ENCODE measurements at places on chromosomes 4 and X.

DNA sequence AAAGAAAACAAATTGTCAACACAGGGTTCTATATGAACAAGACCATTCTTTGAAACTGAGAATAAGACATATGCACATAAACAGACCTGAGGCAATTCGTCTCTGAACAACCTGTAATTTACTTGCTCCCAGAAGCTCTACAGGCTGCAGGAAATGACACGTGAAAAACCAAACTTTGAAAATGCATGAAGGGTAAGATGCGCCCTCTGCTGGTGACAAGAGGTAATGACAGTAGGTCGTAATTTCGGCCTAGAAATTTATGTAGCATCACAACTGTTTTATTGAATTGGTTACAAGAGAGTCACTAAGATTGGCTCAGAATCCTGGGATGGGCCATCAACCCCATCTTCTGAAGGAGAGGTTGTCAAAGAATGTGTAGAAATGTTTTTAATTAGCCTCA, 276.5 kb downstream of the PPP4R3C start:
- no peak for DNase-seq

DNA sequence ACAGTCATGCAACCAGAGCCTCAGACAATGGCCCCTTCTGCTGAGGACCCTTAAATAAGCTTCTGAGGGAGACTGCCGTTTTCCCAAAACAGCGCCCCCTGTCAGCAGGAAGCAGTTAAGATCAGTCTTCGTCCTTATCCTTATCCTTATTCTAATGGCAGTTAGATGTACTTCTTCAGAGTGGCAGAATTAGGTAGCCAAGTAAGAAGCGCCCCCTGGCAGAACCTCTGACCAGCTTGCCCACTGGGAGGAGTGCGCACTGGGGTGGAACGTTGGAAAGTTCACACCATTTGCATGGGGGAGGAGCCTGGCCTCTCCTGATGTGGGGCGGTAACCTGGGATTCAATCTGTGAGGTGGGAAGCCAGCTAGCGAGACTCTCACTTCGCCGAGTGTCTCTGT, 133.6 kb upstream of the QRFPR start:
- no peak for DNase-seq

DNA sequence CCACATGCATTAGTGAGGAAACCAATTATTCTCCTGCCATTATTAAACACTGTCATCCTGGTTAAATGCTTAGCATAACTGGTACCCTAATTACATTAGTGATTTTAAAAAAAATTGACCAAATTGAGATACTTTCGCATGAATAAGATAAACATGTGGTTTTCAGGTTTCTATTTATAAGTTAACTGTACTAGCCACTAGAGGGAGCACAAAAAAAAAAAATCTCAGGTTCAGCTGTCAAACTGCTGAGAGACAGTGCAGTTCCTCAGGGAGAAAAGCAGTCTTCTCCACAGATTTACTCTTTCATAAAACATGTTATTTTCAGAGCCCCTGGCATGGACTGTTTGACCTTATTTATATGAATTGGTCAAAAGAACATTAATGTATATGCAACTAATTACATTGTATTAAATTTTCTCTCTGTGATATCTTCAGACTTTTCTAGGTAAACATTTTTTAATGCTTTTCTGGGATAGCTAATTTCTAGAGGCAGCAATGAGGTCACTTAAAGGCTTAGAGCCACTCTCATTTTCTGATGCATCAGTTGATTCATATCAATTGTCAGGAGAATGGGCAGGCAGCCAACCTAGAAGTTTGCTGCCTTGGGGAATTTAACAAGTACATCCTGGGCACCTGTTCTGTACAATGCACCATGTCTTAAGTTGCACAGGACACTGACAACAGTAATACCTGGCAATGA, 167.5 kb downstream of the CDS1 start:
- DNase-seq = no peak

DNA sequence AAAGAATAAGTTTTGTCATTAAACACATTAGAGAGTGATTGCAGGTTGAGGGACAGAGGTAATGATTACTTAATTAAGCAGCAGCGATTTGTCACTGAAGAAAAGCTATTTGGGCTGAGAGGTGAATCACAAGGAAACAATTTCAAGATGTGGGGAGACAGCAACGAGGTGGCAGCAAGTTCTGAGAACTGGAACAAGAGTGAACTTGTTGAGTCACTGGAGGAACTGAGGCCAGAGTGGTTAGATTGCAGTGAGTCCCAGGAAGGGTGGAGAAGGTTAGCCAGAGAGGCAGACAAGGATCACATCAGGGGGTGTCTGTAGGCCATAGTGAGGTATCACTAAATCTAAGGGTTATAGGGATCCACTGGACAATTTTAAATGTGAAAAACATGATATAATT, 57.9 kb upstream of the TMPRSS11A start:
- DNase-seq = no peak

- DNase-seq = no peak
Observed at GRCh38 chr4:176013476-176014247, 52.0 kb upstream of the WDR17 start.

DNA sequence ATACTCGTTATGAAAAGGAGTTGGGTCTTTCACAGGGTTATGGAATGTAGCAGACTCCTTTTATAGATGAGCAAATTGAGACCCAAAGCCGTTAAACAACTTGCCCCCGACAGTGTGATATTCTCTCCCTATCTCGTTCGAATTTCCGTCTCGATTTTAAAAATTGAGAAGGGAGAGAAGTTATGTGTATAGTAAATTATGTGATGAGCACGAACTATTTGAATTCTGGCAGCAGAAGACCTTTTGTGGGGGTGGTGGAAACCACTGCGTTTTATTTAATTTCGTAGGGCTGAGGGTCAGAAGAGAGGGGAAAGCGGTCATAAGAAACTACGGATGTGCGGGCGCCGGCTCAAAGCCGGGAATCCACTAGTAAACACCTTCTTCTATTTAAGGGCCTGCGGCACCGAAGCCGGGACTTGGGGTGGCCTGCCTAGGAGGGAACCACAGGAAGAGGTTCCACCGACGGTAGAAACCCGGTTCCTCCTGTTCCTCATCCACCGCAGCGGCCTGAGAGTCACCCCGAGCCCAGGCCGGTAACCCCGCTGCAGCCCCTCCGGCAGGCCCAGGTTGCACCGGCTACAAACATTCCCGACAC, 1.5 kb upstream of the DDX3X start:
- no peak for DNase-seq

DNA sequence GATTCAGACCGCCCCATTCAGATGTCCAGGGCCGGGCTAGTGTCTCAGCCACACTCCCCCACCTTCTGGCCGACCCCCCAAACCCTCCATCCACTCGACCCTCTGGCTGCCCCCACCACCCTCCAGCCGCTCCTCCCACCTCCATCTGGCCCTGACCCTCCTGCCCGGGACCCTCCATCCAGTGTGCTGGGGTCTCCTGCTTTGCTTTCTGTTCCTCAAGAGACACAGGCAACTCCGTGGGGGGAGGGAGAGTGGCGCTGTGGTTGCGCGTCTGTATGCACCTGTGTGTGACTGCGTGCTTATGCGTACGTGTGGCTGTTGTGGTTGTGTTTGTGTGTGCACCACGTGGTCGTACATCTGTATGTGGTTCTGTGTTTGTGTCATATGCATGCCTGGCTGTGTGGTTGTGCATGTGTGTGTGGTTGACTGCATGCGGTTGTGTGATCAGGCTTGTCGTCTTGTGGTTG, 33.3 kb downstream of the CPLX1 start:
- no peak for DNase-seq

DNA sequence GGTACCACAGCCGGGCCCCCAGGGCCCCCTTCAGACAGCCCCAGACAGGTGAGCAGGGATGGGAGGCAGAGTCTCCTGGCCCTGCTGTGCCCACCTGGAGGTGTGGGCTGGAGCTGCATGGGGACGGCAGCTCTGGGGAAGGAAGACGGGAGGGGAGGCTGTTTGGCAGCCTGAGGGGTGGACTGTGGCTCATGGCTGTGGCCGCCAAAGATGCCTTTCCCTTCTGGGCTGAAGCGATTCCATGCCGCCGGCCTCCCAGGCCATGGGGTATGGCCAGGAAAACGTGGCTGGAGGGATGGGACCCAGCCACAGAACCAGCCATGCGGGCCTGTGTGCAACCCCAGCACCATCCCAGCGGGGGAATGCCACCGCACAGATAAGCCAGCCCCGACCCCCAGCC, 65.7 kb downstream of the FAM53A start:
- no peak for DNase-seq

GRCh38 chr4:155173371-155173770, 35.1 kb upstream of the NPY2R start:
- DNase-seq = no peak

DNA sequence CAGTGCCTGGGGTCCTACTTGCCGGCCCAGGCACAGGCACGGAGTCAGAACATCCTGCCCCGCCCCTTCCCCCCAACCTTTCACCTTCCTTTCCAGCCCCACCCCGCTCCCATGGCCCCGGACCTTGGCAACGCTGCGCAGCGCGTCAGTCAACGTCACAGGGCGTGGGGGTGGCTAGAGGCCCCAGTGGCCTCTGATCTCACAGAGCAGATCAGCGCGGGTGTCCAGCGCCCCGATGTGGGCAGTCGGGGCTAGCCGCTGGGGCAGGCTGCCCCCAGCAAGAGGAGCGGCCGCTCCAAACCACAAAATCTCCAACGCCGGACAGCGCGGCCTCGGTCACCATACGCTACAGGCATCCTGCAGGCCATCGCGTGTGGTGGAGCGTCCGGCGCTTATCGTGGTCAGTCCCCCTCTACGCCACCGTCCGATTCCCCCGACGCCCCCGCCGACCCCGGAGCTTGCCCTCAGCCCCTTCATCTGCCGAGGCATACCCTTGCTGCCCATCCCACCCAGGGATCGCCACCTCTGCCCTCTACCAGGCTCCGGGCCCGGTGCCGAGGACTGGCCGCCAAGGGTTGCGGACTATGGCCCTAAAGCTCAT, 69.6 kb upstream of the APOOL start:
- DNase-seq = no peak

DNA sequence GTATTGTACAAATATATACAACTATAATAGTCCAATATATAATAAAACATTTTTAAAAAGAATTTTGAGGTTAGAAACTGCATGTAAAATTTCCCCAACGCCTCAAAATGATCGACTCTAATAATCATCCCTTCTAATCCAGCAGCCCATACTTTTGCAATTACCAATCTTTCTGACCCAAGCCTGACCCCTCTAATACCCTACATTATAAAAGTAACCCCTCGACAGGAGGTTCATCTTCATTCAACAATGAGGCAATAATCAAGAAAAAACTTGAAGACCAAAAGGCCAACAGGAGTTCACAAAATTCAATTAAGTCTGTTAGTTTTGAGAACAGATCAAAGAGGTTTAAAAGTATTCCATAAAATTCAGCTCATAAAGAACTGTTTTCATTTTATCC, 393.5 kb downstream of the GPM6A start:
- no peak for DNase-seq

DNA sequence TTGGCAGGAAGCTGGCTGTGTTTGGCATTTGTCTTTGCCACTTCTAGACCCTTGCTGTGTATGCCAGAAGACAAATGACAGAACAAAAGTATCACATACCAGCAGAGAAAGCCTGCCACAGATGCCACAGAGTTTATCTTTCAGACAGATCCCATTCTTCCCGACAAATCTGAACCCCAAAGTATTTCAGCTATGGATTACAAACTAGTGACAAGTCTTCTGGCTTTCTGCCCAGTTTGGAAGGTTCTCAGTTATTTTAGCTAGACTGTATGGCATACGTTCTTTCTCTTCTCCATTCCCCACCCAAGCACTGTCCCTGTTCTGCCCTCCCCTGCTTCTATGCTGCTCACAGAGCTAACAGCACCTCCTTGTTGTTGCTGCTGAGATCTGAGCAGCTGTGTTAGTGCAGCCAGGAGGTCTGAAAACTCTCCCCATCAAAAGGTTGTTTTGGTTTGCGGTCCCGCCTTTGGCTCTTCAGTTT, 236.7 kb downstream of the FRAS1 start:
- DNase-seq = no peak

DNA sequence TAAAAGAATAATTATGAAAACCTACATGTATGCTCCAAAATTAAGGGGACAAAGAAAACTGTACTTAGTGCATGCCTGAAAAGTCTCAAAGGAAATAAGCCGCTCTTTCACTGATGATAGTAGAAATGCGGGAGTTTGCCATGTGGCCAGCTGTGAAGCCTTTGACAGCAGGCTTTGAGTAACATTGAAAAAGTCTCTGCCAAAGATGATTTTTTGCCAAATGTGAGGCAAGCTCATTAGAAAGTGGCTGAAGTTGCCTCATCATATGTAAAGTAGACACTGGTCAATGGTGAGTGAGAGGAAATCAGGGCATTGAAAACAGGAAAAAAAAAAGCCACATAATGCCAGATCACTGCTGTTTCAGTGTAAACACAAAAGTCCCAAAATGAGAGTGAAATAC, 2360.1 kb downstream of the PCDH7 start:
- DNase-seq = no peak

Data from stimulated activated CD8-positive, alpha-beta memory T cell treated with anti-CD3 and anti-CD28 coated beads, Interleukin-2, amount 100 ng/mL, for 48 hours (primary cell).